ENCODE measurements at places on chromosomes 1 and 21.

GRCh38 chr1:154400381-154400801 lies 4.8 kb upstream of the IL6R start:
- DNase-seq, result no peak

DNA sequence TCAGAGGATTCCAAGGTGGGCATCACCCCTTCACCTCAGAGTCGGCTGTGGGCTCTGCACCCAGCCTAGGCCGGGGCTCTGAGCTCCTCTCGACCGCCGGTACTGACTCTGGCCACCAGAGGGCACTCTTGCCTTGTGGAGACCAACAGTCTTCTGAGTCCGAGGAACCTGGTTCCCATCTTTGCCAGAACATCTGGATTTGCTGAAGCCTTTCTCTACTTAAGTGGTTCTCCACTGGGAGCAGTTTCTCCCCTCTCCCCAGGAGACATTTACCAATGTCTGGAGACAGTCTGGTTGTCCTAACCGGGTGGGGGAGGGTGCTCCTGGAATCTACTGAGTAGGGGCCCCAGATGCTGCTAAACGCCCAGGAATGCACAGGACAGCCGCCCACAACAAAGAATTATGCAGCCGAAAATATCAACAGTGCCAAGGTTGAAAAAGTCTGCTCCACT lies 9.4 kb downstream of the ETV3L start:
- peak; percentile 92 for DNase-seq

- DNase-seq, result no peak
Measured at GRCh38 chr1:240170806-240171205, 79.1 kb downstream of the FMN2 start.

- DNase-seq, result no peak
Measured at GRCh38 chr1:209542585-209542984, 40.9 kb upstream of the CAMK1G start.

Data from HEK293T (cell line).